ENCODE measurements at places on chromosomes 3 and 15.

- DNase-seq, result no peak
Observed at GRCh38 chr15:85785887-85786780, 8.6 kb downstream of the KLHL25 start.

DNA sequence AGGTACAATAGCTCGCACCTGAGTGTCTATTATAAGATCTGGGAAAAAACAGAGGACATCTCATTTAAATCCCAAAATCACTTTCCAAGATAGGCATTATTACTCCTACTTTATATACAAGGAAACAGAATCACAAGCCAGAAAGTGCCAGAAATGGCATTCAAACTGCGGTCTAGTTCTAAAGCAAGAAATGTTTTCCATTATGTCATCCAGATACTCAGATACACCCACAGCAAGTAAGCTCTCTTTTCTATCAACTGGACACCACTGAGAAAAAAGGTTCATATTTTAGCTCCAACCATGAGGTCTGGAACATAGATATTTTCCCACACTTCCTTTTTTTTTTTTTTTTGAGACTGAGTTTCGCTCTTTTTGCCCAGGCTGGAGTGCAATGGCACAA, 8.1 kb downstream of the SLC33A1 start:
- no peak for DNase-seq

- DNase-seq, result no peak
Observed at GRCh38 chr3:53677413-53677812, 168.8 kb downstream of the CHDH start.

GRCh38 chr3:39474126-39474515, 6.6 kb downstream of the MOBP start:
- no peak for DNase-seq

GRCh38 chr15:39025321-39025720, 460.7 kb upstream of the RASGRP1 start:
- no peak for DNase-seq

Data from activated B cell treated with CpG ODN at 0.5 μM for 24 hours (primary cell).